ENCODE measurements at places on chromosomes 6 and 20.

DNA sequence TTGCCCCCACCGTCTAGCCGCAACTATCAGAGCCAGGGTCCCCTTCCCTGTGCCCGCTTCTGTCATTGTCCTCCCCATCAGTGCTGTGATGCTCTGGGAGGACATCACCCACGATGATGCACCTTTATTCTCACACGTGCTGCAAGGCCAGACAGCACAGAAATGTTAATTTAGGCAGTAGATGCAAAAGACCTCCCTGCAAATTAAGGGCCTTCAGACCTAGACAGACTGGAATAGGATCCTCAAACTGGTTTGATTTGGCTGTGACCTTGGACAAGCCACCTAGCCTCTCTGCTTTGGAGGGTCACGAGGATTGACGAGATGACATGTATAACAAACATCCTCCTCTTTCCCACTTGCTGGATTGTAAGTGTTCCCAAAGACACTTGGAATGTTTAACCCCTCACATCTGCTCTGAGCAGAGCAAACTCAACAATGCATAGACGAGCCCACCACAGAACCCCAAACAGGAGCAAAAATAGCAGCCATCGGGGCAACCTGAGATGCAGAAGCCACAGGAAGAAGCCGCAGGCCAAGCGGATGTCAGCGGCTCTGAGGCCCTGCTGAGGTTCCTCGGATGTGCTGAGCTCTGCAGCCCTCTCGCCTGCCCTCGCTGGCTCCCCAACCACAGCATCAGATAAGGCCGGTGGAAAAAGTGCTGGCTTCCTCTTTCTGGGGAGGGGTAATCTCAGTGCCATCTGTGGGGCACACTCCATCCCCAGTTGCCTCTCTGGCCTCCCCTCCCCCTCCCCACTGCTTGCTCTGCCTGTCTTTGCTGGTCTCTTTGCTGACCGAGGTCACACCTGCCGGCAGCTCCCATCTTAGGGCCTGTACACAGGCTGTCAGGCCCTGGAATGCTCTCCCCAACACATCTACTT, 35.3 kb downstream of the TOX2 start:
- no peak for DNase-seq

DNA sequence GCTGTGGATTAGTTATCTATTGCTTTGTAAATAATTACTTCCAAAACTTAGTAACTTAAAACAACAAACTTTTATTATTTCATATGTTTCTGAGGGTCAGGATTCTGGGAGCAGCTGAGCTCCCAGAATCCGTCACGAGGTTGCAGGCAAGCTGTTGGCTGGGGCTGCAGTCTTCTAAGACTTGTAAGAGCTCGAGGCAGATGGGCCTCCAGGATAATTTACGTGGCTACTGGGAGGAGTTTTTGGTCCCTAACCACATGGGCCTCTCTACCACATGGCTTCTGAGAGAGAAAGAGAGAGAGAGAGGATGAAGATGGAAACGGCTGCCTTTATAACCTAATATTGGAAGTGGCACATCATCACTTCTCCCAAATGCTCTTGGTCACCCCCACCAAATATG, 64.9 kb upstream of the SULF2 start:
- DNase-seq, result no peak

GRCh38 chr6:168417679-168418557, 23.1 kb upstream of the SMOC2 start:
- no peak for DNase-seq

- DNase-seq, result no peak
Observed at GRCh38 chr20:63955281-63955826, 862 bp downstream of the UCKL1 start.

DNA sequence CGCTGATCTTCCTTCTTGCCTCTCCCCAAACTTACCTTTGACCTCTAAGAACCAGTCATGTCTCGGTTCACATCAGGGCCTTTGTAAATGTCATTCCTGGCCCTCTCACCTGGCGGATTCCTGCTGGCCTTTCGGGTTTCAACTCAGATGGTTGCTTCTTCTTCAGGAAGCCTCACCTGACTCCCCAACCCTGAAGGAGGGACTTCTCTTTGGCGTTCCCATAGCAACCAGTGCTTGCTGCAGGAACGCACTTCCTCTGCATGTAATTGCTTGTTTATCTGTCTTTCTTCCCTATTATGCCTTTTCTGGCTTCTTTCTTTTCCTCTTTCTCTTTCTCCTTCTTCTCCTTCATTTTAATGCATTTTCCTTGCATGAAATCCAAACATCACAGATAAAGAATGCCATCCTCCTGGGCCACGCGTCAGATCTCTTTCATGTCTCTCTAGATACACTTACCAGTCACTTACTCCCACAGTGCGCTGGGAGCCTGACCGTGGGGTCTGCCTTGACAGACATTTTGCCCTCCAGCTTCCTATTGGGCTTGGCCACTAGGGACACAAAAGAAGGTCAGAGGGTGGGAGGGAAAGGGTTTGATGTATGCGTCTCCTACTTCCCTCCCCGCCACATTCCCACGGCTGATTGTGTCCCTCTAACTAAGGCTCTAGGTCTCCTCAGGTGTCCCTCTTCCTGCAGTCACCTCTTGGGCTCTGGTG, 295.7 kb upstream of the TSHZ2 start:
- no peak for DNase-seq

GRCh38 chr20:881051-881782, 34.9 kb downstream of the ANGPT4 start:
- no peak for DNase-seq

DNA sequence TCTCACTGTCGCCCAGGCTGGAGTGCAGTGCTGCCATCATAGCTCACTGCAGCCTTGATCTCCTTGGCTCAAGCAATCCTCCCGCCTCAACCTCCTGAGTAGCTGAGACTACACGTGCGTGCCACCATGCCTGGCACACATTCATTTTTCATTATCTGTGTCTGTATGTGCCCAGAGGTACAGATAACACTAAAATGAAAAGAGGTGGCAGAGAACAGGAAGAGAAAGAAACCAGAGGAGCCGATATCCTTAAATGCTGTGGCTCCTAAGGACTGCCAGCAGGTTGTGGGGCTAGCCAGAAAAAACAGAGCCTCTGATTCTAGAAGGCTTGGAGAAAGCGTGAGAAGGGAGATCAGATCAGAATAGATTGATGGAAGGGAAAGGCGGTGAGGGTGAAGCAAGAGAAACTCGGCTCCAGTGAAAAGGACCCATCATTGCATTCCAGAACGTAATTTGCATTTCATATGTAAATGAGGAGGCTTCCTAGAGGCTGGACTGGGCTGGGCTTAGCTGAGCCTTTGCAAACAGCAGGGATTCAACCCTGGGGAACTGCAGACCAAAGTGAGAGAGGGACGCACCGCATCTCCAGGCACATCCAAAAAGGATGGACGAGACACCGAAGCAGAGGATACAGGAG, 64.2 kb downstream of the GCNT2 start:
- DNase-seq, result no peak

DNA sequence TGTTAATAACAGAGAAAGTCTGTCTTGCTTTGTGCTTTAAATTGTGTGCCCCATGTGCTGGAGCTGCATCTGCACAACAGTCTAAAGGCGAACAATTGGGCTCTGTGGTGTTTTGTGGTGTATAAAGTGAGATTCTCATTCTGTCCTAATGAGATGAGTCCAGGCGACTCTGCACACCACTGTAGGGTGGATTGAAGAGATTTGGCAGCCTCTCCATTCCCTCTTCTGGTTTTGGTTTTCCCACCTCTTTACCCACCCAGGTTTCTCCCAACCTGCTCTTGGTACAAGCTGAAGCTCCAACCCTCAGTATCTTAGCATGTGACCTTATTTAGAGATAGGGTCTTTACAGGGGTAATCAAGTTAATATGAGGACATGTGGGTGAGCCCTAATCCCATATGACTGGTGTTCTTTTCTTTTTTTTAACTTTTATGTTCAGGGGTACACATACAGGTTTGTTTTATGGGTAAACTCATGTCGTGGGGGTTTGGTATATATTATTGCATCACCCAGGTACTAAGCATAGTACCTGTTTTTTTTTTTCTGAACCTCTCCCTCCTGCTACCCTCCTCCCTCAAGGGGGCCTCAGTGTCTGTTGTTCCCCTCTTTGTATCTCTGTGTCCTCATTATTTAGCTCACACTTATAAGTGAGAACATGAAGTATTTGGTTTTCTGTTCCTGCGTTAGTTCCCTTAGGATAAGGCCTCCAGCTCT, 217.6 kb upstream of the DTNBP1 start:
- no peak for DNase-seq

GRCh38 chr6:12313992-12314589, 23.9 kb downstream of the EDN1 start:
- no peak for DNase-seq

DNA sequence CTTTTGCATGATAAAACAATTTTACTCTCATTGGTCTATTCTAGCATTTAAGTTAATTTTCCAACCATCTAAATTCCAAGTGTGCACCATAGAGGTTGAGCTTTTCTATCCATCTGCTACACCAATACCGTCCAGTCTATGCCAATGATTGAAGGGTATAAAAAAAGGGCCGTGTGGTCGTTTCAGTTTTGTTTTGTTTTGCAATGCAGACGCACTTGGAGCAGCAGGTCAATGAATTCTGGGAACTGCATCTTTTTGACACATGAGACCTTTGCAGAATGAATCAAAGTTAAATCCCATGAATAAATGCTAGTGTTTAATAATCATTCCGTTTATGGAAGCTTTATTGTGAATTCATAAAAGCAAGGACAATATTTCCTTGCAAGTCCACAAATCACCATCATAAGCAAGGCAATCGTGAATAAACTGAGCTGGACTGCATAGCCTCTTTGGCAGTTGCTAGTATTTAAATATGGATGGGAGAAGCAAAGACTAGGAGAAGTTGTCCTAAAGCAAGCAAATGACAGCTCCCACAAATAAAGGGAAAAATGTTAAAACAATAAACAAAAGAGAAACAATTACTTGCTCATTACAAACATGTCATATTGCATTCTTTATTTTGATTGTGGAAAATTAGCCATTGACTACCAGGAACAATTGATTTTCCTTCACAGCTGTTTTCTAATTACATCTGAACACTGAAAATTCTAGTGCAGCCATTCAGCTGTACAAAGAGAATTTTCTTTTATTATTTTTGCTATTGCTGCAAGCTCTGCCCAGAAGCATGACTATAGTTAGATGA, 649.7 kb upstream of the GJE1 start:
- no peak for DNase-seq

DNA sequence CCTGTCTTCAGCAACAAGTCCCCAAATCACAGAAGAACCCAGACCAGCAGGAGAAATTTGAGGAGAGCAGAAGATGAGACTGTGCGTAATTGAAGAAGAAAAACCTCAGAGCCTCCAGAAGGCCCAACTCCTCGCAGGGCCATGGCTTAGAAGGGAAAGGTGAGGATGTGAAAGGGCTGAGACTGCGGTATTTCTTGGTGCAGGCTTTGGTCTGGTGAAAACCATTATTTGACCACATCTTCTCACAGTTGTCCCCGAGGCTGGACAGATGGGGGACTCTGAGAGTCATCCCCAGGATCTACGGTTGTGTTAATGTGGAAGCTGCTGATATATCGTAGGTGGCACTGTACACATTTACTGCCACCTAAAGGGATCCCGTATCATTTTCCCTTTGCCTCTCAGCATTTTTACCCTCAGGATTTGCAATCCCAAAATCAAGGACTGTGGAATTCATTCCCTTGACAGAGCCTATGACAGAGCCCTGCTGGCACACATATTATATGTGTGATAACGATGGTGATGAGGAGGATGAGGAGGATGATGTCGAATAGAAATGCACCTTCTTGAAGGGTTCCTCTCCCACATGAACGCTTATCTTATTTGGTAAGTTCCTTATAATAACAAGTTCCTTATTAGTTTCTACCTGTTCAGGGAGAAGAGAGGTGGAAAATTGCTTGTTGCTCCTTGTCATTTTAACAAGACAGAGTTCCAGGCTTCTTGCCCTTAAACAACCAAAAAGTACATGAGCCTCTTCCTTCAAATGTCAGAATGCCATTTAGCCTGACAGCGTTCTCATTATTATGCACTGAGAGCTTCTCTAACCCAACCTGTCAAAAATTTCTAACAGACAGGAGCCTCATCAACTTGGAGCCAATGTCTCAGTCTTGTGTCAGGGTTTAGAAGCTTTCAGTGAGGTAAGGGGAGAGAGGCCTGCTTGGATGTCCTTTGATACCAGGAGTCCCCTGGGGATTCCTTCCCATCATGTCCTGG, 135.8 kb downstream of the PXDC1 start:
- no peak for DNase-seq

GRCh38 chr6:46923476-46923875, 1.7 kb upstream of the ADGRF5 start:
- DNase-seq, result no peak

DNA sequence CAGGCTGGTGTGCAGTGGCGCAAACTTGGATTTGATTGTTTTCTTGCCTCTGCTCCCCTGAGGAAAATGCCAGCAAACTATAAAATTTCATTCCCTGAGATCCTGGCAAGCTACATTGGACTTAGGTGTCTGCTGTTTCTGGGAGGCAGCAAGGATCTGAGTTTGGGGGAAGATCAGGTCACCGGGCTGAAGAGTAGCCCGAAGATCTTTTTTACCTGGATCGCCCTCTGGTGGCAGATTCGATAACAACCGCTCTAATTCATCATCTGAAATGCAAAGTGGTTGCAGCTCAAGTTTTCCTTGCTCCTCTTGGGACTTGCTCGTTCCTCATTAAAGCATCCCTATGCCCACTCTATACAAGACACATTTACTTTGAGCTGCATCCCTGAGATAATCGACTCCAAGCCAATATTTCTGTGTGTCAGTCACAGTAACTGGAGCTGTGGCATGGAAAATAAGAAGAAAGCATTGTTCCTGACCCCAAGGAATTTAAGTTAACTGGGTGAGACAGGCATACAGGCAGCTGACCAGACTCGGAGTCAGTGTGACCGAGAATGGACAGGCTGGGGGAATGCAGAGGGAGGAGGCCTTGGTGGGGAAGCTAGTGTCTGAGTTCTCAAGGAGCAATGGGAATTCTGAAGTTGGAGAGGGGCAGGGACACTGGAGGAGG, 131.8 kb upstream of the PROKR2 start:
- DNase-seq, result peak; percentile 35

DNA sequence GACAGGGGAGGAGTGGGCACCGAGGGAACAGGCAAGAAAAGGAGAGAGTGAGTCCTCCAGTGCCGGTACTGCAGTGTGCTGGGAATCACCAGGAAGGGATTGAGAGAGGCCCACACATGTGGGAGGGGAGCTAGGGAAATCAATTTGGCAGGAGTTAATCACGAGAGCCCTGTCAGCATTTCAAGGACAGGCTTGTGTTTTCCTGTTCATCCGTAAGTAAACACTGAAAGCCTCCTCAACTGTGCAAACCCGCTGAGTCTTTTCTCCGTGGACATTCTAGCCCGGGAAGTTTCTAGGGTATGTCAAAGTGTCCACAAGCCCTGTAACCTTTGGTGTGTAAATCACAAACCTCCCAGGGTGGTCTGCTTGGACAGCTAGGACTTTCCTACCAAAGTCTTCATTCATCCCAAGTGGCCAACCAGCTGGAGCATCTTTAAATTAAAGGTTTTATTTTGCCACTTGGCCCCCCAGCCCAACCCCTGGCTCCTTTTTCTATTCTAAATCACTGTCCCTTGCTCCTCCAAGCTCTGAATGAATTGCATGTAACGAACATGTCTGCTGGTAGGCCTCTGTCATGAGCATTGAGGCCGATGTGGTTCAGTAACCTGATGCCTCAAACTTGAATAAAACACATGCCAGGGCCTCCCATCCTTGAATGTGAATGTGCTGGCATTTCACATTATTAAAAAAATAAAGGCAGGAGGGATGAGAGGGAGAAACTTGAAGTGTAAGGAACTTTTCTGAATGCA, 149.1 kb downstream of the ZNF217 start:
- no peak for DNase-seq

GRCh38 chr6:76420094-76420493, 347.6 kb upstream of the IMPG1 start:
- no peak for DNase-seq

Measured in stimulated activated CD4-positive, alpha-beta T cell treated with anti-CD3 and anti-CD28 coated beads, Interleukin-1b, Interleukin-23, amount 100 ng/mL, for 1 hour (primary cell).